ENCODE measurements at places on chromosomes 1 and 21. TPM values are rescaled to one million over a fixed set of nuclear protein-coding genes. Genes with fewer than 3 reads are reported as not detected.
A peak's percentile ranks its signal among the peaks of the same experiment; 100 is the strongest.

DNA sequence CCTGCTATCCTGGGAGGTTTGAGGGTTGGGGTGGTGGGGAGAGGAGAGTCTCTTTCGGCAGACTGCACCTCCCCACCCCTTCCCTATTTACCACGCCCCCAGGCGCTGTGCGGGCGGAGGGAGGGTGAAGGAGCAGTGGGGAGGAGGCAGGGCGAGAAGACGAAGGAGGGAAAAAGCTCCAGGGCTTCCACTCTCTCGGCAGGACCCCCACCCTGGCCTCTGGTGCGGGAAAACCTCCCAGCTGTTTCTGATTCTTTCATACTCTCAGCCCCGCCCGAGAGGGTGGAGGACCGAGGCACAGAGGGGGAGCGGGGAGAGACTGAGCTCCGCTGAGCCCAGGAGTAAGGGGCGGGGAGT lies 866 bp upstream of the WNT2B start:
- no peaks in the 10 kb centered on the region for H3K36me3 ChIP-seq
- peaks cover 5% of the 10 kb centered on the region for H3K4me1 ChIP-seq
- H3K27me3 ChIP-seq = peaks cover 59% of the 10 kb centered on the region
- peak overlapping the region; percentile 68 for H3K4me3 ChIP-seq
- H3K27ac ChIP-seq = no peak overlapping the region

Gene SPATA46
- total RNA-seq = not detected

DNA sequence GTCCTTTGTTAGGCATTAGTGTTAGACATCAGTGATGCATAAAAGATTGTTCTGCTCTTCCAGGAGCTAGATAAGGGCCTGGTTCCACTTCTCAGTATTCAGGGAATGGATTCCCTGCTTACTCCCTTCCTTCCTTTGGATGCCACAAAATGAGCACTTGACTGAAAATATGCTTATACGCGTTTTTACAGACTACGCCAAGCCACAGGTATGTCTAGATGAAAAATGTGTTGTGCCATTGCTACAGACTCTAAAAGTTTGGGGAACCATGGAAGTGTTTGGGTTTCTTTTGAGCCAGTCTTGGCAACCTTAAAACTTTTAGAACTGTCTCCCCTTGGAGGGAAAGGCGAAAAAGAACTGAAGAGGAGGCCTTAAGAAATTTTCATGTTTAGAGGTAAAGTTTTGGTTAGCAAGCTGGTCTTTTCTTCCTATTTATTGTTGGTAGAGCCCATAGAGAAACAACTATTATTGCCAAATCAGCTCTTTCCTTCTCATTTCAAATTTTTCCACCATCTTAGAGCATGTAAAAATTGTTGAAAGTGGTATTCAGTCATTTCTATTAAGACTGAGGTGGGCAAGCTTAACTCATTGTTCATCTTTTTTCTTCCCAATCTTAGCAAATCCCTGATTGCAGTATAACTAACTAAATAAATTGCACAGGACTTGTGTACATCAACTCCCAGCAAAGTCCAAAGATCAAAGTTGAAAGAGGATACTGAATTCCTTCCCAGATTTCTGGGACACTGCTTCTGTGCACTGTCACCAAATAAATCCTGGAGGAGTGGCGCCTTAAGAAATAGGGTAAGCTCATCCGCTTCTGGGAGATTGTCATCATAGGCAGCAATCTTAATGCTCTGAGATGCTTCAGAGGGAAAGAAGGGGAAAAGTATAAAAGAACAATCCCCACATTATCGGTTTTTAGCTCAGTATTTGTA lies 18.9 kb downstream of the FGGY start:
- H3K4me1 ChIP-seq = peaks cover 19% of the 10 kb centered on the region
- no peak overlapping the region for H3K27ac ChIP-seq
- DNase-seq = no peak
- peaks cover 6% of the 10 kb centered on the region for H3K36me3 ChIP-seq

- no peak for DNase-seq
- peak overlapping the region; percentile 97 for H3K4me3 ChIP-seq
- H3K27ac ChIP-seq = peak overlapping the region; percentile 99
- H3K27me3 ChIP-seq = no peaks in the 10 kb centered on the region
- H3K36me3 ChIP-seq = peaks cover 31% of the 10 kb centered on the region
These were observed 466 bp downstream of the VPS26C start for GRCh38 chr21:37266515-37267221.

GRCh38 chr1:62269851-62270495 lies 49.3 kb downstream of the KANK4 start:
- H3K36me3 ChIP-seq = peaks cover 5% of the 10 kb centered on the region
- DNase-seq = no peak
- no peak overlapping the region for H3K4me3 ChIP-seq
- no peak overlapping the region for H3K27ac ChIP-seq

Gene FNBP1L
- 0.40 TPM for total RNA-seq

DNA sequence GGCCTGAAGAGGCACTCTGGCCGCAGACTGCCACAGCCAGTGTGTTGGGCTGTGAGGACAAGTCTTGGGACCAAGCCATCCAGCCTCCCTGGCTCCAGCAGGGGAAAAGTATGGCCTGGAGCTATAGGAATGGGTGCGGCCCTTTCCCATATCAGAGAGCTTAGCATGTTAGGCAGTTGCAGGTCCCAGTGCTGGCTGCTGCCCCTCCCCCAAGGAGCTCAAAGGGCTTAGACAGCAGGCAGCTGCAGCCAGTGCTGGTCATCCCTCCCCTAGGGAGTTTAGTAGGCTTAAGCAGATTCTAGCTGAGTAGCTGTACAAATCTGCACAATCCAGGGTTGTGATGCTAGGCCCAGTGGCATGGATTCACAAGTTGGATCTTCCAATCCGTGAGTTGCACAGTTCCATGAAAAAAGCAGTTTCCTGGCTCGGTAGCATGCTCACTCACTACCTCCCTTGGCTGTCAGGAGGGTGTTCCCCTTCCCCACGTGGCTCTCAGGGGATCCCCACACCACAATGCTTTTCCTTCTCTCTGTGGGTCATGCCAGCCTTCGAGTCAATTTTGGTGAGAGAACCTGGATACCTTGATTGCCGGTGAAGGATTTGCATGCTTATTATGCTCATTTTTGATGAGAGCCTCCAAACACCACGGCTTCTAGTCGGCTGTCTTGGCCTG lies 1490.8 kb downstream of the BRINP3 start:
- H3K27ac ChIP-seq = no peak overlapping the region
- no peak overlapping the region for H3K4me3 ChIP-seq
- H3K27me3 ChIP-seq = no peaks in the 10 kb centered on the region
- no peaks in the 10 kb centered on the region for H3K4me1 ChIP-seq
